Pulmonary artery endothelial cell (primary cell): ENCODE measurements at places on chromosomes 1 and 21.
A peak's percentile ranks its signal among the peaks of the same experiment; 100 is the strongest.

DNA sequence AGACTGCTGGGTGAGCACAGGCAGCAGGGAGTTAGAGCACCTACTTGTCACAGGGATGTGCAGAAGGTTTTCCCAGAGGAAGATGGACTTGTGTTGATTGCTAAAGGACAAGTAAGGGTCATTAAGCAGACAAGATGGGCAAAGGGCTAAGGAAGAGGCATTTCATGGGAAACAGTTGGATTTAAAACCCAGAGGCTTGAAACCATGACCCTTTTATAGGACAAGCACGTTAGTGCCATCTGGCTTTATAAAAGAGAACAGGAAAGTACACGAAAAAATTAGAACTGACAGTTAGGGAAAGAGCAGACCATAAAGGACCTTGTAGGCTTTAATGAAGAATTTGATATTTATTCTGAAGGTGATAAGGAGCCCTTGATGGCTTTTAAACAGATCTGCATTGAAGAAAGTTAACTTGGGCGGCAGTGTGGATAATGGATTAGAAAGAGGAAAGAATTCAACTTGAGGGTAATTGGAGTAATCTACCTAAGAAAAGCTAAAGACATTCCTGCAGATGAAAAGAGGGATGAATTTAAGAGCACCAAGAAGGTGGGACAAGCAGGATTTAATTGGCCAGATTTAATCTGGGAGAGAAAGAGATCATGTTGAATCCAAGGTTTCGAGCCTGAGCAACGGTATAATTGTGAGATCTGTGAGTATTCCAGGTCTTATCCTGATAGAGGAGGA is 68.6 kb downstream of the ZC3H11B start:
- no peak for DNase-seq

DNA sequence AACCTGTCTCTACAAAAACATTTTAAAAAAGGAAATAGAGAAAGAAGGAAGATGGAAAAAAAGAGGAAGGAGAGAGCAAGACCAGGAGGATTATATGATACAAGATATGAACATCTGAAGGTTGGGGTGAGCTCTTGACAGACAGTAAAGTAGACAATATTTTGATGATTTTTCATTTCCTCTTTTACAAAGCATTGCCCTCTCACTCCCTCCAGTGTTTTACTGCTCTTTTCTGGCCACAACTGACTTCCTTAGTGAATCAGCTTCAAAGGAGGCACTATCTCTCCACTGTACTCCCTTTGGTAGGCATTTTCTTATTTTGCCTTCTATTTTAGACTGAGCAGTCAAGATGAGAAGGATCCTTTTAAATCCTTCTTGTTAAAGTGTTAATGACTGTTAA is 296.7 kb downstream of the KCTD3 start:
- no peak for DNase-seq

GRCh38 chr1:65258106-65258505 is 51.2 kb upstream of the DNAJC6 start:
- DNase-seq: no peak

DNA sequence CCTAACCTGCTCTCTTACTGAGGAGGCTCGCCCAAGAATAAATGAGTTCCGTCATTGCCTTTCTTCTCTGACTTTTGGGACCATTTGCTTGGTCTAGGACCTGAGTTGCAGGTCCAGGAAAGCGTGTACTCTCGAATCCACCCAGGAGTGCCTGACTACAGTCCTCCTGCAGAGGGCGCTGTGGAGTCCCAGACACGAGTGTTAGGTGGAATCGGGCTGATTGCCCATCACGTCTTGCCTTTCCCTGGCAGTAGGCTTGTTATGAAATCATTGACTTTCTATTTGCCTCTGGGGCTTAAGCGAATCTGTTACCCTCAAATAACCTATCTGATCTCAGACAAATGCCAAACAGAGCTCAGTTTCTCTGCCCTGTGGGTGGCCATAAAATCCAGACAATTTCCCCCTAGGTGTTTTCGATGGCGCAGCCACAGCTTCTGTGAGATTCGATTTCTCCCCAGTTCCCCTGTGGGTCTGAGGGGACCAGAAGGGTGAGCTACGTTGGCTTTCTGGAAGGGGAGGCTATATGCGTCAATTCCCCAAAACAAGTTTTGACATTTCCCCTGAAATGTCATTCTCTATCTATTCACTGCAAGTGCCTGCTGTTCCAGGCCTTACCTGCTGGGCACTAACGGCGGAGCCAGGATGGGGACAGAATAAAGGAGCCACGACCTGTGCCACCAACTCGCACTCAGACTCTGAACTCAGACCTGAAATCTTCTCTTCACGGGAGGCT is at the start of gene IL20:
TSS of gene IL20 (plus strand) at position 685 of the 733 bp plus-strand sequence. CDS start 230 bp downstream, outside the sequence.
- DNase-seq: no peak

- DNase-seq: no peak
Measured at GRCh38 chr1:223233019-223233409, 90.0 kb upstream of the TLR5 start.

GRCh38 chr1:86429835-86430234 is 5.9 kb downstream of the CLCA2 start:
- DNase-seq: peak; percentile 76

DNA sequence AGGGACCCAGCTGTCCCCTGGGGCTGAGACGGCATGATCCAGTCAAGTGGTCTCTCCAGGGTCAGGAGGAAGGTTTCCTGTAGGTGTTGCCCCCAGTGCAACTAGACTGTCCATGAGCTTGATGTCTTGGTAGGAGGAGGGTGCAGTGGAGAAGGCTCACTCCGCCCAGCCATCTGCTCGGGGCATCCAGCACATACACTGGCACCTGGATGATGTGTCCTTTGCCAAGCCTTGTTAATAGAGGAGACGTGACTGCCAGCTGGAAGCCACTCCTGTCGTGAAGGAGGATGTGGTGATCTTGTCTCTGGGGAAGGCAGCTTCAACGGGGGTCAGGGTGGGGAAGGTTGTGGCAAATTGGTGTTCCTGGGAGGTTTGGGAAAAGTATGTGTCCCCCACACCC is 6.2 kb downstream of the DISP3 start:
- no peak for DNase-seq

DNA sequence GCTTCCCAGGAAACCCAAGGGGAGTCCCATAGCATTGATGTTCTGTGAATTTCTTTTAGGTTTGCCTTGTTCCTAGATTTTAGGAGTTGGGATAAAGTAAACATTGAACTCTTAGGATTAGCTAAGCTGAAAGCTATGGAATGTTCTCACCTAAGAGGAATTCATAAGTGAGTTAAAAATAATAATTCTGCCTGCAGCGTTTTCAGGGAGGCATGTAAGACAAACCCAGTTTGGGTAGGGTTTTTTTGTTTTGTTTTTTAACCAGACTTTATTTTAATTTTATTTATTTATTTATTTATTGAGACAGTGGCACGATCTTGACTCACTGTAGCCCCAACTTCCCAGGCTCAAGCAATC is 28.9 kb upstream of the CD101 start:
- DNase-seq: no peak

- peak; percentile 19 for DNase-seq
Measured at GRCh38 chr1:147496571-147497210, 44.6 kb upstream of the BCL9 start.

GRCh38 chr1:38875811-38876210 is 2.7 kb upstream of the MYCBP start:
- no peak for DNase-seq

DNA sequence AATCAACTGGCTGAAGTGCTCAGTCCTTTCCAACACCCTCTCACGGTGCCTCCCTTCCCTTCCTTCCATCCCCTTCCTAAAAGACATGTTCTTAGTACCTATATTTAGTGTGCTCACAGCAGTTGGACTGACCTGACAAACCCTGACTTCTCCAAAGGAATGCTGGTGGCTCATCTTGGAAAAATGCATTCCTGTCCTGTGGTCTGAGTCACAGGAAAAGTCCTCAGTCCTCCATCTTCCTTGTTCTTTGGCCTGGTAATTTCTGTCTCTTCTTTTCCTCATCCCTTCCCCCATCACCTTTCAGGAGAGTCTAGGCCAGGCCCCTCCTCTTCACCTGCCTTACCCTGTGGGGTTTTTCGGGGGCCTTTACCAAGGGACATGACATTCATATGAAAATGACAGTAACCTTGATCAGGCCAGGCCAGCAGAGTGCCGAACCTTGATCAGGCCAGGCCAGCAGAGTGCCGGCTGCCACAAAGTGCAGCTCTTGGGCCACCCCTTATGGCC is 7.2 kb downstream of the ATP1B1 start:
- peak; percentile 70 for DNase-seq

GRCh38 chr1:89221341-89221740 is 22.6 kb upstream of the GBP4 start:
- DNase-seq: no peak

- DNase-seq: no peak
Measured at GRCh38 chr1:28577738-28578536, 14.1 kb upstream of the RAB42 start.

- DNase-seq: no peak
Measured at GRCh38 chr1:33010932-33011731, 25.6 kb downstream of the AK2 start.

DNA sequence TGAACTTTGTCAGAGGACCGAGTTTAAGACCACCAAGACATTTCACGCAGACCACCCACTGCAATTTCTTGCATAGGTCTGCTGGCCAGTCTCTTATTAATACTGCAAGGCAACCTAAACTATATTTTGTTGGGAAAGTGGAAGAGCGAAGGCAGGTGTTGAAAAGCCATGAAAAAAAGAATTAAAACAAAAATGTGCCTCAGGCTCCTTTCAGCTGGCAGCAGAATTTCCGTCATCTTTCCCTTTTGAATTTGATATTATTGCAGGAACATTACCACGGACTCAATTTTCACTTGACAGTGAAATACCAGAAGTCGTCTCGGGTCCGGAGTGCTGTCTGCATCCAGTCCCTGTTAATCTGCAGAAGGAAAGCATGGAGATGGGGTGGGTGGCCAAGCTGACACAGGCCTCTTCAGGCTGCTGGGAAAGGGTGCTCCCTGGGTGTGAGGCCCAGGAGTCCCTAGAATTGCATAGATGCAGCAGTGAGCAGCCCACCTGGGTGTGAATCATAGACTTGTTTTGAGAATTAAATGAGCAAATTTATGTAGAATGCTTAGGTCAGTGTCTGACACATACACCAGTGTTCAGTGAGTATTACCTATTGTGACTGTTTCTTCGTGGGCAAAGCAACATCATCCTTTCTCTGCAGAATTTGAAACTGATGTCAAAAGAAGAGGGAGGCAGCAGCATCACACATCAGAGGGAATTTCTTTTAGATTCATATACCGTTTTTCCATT is 150.7 kb downstream of the PBX1 start:
- no peak for DNase-seq

GRCh38 chr1:14612256-14612655 is 13.8 kb downstream of the KAZN start:
- DNase-seq: no peak

DNA sequence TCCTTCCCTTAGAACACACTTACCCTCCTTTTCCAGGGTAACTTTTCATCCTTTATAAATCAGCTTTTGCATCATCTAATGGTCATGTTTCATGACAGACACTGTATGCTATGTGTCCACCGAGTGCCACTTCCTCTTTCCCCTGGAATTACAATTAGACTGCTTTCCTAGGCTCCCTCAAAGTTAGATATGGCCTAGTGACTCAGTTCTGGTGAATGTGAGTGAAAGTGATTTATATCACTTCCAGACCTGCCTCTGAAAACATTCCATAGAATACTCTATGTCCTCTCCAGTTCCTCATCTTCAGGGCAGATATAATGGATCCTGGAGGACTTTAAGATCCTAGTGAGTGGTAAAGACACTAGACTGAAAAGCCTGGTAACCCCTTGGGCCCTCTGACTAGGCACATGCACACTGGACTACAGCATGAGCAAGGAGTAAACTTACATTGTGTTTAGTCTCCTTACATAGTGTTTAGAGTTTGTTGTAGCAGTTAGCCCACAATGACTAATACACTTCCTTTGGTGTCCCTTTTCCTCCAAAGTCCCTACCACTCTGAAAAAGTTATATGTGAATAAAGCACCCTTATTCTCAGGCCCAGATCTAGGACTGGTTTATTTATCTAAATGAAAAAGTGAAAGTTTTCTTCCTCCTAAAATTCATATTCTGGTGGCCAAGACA is 59.3 kb downstream of the GPR88 start:
- DNase-seq: peak; percentile 72

DNA sequence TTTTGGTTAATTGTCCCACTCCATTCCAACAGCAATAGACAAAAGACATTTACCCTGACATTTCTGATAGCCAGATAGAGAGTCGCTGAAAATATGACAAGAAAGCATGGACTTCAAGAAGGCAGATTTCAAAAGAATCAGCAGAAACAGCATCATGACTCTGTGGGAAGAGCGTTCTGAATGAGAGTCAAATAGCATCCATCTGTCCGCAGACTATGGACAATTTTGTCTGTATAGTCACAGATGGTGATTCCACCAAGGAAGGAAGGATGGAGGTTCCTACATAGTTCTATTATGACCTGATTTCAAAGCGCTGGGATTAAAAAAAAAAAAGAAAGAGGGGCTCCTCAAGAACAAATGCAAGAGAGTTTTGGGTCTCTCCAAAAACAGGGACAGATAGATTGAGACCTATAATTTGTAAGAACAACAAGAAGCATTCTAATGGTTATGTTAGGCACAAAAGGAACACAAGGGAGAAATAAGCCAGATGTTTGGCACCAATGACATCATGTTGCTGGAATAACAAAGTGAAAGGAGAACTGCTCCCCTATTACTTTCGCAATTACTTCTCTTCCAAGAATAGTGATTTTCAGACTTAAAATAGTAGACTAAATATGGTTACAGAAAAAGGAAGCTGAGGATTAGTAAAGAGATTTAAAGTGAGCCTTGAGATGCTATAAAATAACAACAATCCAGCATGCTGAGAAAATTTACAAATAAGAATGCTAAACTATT is 28.5 kb downstream of the NIBAN1 start:
- no peak for DNase-seq

- DNase-seq: no peak
Measured at GRCh38 chr1:242530761-242531160, 6.3 kb upstream of the PLD5 start.

- DNase-seq: no peak
Measured at GRCh38 chr1:27152829-27153548, 1.9 kb downstream of the SLC9A1 start.

- no peak for DNase-seq
Measured at GRCh38 chr1:213737398-213738035, 250.3 kb upstream of the PROX1 start.

DNA sequence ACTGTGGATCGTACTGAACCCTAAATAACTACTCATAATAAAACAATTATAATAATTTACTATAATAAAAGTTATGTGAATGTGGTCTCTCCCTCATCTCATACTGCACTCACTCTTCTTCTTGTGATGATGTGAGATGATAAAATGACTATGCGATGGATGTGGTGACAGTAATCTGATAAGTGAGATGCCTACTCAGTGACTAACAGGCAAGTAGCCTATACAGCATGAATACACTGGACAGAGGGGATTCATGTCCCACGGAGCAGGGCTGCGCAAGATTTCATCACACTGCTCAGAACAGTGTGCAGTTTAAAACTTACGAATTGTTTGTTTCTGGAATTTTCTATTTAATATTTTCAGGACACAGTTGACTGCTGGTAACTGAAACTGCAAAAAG is 304.0 kb downstream of the DUSP10 start:
- DNase-seq: no peak

GRCh38 chr1:170682169-170682568 is 18.2 kb downstream of the PRRX1 start:
- no peak for DNase-seq
